ENCODE measurements at places on chromosomes 3 and 15. TPM values are rescaled to one million over a fixed set of nuclear protein-coding genes. Genes with fewer than 3 reads are reported as not detected.
A peak's percentile ranks its signal among the peaks of the same experiment; 100 is the strongest.

Gene ZBED2
- polyA plus RNA-seq = 0.15 TPM

Gene EHHADH
- polyA plus RNA-seq = 0.86 TPM

DNA sequence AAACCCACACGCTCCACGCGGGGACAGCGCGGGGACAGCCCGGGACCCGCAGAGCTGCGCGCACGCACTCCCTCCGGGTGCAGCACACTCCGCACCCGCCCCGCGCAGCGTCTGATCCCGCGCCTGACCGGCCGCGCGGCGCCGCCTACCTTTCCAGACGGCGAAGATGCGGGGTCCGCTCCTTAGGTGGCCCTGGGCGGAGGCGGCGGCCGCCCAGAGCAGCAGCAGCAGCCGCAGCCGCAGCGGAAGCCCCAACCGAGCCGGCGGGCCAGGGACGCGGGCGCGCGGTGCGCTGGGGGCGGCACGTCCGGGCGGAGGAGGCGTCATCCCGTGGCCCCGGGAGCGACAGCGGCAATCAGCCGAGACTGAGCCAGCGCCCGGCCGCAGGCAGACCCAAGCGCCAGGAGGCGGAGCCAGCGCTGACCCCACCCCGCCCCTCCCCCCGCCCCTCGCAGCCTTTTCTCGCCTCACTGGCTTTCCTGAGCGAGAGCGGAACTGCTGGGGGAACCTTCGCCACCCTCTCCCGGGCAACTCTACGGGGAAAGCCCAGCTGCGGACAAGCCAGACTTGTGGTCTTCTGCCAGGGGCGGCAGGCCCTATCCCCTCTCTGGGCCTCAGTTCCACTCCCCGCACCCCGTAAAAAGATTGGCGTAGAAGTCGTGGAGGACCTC, at the start of gene SEMA7A:
SEMA7A (minus strand) TSS at position 367 of the 671 bp plus-strand sequence; CDS start at position 327, 40 bp downstream.
- H3K36me3 ChIP-seq = no peaks in the 10 kb centered on the region
- DNase-seq = peak; percentile 89
- peak within 1 kb of the TSS; percentile 53 for H3K4me3 ChIP-seq
- no peaks in the 10 kb centered on the region for H3K27me3 ChIP-seq
- peak within 1 kb of the TSS; percentile 41 for H3K27ac ChIP-seq
- peaks cover 25% of the 10 kb centered on the region for H3K4me1 ChIP-seq

GRCh38 chr3:4387210-4388204, 79.6 kb downstream of the SUMF1 start:
- no peaks in the 10 kb centered on the region for H3K4me1 ChIP-seq
- no peaks in the 10 kb centered on the region for H3K27me3 ChIP-seq
- DNase-seq = no peak
- H3K36me3 ChIP-seq = peaks cover 4% of the 10 kb centered on the region
- no peak overlapping the region for H3K27ac ChIP-seq

DNA sequence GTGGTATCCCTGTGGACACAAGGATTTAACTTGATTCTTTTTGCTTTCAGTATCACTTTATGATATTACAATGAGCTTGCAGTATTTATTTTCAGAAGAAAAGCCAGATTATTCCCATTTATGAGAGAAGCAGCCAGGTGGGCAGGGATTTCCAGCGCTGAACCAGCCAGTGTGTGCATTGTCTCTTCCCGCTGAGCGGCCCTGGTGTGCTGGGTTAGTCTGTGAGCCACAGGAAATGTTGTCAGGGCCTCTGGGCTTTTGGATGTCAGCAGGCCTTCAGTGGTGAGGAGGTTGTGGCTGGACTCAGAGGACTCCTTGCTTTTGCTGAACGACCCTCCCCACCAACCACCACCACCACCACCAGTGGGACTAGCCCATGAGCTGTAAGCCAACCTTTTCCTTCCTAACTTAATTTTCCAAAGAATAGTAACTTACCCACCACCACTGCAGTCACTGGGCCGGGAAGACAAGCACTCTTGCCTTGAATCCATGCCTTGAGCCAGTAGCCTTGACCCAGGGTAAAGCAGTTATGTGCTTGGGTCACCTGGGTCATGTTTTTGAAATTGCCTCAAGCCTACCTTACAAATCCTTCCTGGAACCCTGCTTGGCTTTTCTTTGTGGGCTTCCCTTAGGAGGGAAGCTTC, 33.1 kb downstream of the FLNB start:
- no peak for DNase-seq
- no peaks in the 10 kb centered on the region for H3K27me3 ChIP-seq
- H3K27ac ChIP-seq = no peak overlapping the region
- H3K4me1 ChIP-seq = peaks cover 8% of the 10 kb centered on the region
- no peak overlapping the region for H3K4me3 ChIP-seq

GRCh38 chr3:159926573-159926972, 62.1 kb upstream of the IL12A start:
- H3K27ac ChIP-seq = no peak overlapping the region
- no peaks in the 10 kb centered on the region for H3K36me3 ChIP-seq
- no peak overlapping the region for H3K4me3 ChIP-seq
- DNase-seq = no peak
- H3K27me3 ChIP-seq = no peaks in the 10 kb centered on the region
- no peaks in the 10 kb centered on the region for H3K4me1 ChIP-seq
